Right renal pelvis (tissue), 4 donors: ENCODE measurements at places on chromosomes 3 and 15. TPM values are rescaled to one million over a fixed set of nuclear protein-coding genes. Genes with fewer than 3 reads are reported as not detected.

ASB14 gene
- polyA plus RNA-seq: 0.47 TPM

AP3B2 gene
- polyA plus RNA-seq: 3.4 TPM

MIX23 gene
- 70.0 TPM for polyA plus RNA-seq

EPHB3 gene
- polyA plus RNA-seq: 29.6 TPM

KNG1 gene
- 150 TPM for polyA plus RNA-seq

DNAH12 gene
- polyA plus RNA-seq: 1.1 TPM

DUOXA2 gene
- polyA plus RNA-seq: not detected

MAPKAPK3 gene
- polyA plus RNA-seq: 62.6 TPM

PPIP5K1 gene
- polyA plus RNA-seq: 22.1 TPM

SMAD6 gene
- polyA plus RNA-seq: 30.1 TPM

CLASP2 gene
- 45.7 TPM for polyA plus RNA-seq

CACNA2D3 gene
- 1.5 TPM for polyA plus RNA-seq

CRYGS gene
- 5.3 TPM for polyA plus RNA-seq

IGF1R gene
- polyA plus RNA-seq: 49.1 TPM

TNK2 gene
- 30.3 TPM for polyA plus RNA-seq

MESP2 gene
- 0.80 TPM for polyA plus RNA-seq

TRAT1 gene
- polyA plus RNA-seq: 0.22 TPM

CX3CR1 gene
- polyA plus RNA-seq: 5.4 TPM

USP50 gene
- 2.5 TPM for polyA plus RNA-seq

CD276 gene
- polyA plus RNA-seq: 174 TPM

SOX14 gene
- polyA plus RNA-seq: not detected

KLHDC8B gene
- 46.1 TPM for polyA plus RNA-seq

KLHL6 gene
- polyA plus RNA-seq: 1.3 TPM

HCLS1 gene
- 6.1 TPM for polyA plus RNA-seq

IL5RA gene
- 0.64 TPM for polyA plus RNA-seq

MED12L gene
- 2.5 TPM for polyA plus RNA-seq

ILDR1 gene
- polyA plus RNA-seq: 10.5 TPM

GOLGA6L10 gene
- polyA plus RNA-seq: 3.7 TPM

MEIS2 gene
- 130 TPM for polyA plus RNA-seq

ABCC5 gene
- polyA plus RNA-seq: 54.7 TPM

ADGRG7 gene
- polyA plus RNA-seq: not detected

TRAIP gene
- polyA plus RNA-seq: 10.4 TPM

ZPLD1 gene
- polyA plus RNA-seq: 0.45 TPM

CCR8 gene
- not detected for polyA plus RNA-seq

CCDC33 gene
- polyA plus RNA-seq: 6.2 TPM

DGKG gene
- polyA plus RNA-seq: 0.76 TPM

DLL4 gene
- polyA plus RNA-seq: 8.6 TPM

CHRNA5 gene
- 5.8 TPM for polyA plus RNA-seq

ITGB5 gene
- 103 TPM for polyA plus RNA-seq

ERICH6 gene
- 0.98 TPM for polyA plus RNA-seq

SLC35A5 gene
- polyA plus RNA-seq: 78.0 TPM

SLC28A1 gene
- polyA plus RNA-seq: 8.5 TPM

ACKR2 gene
- polyA plus RNA-seq: 2.6 TPM

OCA2 gene
- polyA plus RNA-seq: 9.6 TPM

PAK6 gene
- polyA plus RNA-seq: 6.6 TPM

XRN1 gene
- 22.4 TPM for polyA plus RNA-seq
